ENCODE measurements at places on chromosomes 12 and 14.
A peak's percentile ranks its signal among the peaks of the same experiment; 100 is the strongest.

DNA sequence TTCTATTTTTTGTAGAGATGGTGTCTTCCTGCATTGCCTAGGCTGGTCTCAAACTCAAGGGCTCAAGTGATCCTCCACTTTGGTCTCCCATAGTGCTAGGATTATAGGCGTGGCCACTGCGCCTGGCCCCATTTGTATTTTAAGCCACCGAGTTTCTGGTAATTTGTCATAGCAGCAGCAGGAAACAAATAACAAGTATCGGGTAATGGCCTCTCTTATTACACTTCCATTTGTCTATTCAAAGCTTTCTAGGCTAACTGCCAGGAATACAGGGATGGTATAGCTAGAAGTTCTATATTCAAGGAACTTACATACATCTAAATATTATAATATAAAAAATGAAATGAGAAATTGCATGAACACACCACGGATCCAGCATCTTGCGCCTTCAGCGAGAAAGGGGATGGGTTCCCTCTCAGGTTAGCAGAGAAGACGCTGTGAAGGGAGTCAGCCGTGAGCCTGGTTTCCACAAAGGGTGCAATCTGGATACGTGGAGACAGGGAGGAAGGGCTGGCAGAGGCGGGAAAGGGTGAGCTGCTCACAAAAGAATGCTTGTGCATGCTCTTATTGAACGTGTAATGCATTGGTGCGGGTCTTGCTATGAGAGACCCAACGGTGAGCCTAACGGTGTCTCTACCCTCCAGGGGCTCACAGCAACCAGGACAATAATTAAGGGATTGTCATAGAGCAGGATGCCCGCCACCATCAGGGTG, 9.5 kb downstream of the BDKRB1 start:
- DNase-seq, result no peak

DNA sequence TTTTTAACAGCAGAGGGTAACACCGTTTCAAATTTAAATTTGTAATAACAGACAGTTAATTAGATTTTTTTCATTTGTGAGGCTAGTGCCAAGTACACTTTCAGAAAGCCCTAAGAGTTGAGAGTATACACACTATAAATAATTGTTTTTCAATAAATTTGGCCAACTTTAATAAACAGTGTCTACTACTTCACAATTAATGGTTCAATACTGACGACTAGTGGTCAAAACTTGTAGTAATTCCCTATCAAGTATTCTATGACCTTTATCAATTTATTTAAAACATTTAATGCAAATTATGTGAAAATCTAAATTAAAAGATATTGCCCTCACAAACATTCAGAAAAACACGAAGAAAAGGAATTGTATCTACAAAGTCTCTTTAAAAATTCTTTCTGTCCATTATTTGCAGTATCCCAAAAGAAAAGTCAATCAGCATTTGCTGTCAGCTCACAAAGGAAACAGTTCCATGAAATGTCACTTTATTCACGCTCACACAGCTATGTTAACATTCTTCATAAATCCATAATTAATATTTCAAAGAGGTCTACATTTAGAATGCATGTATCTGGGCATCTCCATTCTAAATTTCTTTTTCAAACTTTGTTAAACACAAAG, 91.2 kb downstream of the CEP128 start:
- no peak for DNase-seq

DNA sequence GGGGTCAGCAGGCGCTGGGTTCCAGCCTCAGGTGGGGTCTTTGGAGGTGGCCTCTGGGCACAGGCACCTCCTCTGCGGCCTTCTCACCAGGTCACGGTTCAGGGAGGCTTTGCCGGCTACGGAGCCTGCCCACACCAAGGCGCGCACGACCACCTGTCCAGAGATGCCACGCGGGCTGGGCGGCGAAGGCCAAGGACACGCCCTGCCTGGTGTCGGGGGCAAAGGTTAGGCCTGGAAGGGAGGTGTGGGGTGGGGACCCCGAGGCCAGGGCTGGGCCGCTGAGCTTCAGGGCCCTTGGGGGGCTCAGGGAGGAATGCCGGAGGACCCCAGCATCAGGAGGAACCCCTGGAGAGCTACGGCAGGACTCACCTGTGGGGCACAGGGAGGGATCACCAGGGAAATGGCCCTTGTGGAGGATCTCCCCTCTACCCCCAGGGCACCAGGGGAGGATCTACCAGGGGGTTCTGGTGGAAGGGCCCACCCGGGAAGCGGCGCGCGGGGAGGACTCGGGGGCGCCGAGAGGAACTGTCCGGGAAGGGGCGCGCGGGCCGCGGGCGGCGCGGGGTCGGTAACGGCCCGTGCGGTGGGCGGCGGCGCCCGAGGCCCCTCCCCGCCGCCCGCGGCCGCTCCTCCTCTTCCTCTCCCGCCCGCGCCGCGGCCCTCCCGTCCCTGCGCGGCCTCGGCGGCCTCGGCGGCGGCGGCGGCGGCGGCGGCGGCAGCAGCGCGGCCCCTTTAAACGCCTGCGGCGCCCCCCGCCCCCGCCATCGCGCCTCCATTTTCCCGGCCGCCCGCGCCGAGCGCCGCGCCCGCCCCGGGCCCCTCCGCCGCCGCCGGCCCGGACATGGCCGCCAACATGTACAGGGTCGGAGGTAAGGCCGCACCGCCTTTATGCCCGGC, at the start of gene MTA1:
MTA1 (plus strand) TSS at position 633 of the 897 bp plus-strand sequence; CDS start at position 842, 209 bp downstream.
- DNase-seq, result peak; percentile 73

DNA sequence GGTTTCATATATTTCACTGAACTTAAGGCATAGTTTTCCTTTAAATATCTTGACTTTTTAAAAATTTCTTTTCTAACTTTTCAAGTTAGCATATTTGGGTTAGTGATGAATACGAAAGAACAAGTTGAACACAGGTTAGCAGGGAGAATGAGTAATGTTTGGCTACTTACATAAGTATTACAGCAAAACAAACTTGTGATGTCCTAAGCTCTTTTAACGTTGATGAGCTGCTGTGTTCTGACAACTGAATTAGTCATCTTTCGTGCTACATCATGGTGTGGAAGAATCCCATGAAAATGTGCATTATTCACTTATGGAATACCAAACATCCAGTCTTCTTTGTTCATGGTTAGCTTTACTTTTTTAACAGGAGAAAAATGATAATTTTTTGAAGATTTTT, 36.3 kb upstream of the PDZRN4 start:
- DNase-seq, result no peak

GRCh38 chr12:47776471-47777143, 3.6 kb downstream of the SLC48A1 start:
- DNase-seq, result no peak

GRCh38 chr14:104873380-104874055, 8.4 kb downstream of the CEP170B start:
- DNase-seq, result no peak

DNA sequence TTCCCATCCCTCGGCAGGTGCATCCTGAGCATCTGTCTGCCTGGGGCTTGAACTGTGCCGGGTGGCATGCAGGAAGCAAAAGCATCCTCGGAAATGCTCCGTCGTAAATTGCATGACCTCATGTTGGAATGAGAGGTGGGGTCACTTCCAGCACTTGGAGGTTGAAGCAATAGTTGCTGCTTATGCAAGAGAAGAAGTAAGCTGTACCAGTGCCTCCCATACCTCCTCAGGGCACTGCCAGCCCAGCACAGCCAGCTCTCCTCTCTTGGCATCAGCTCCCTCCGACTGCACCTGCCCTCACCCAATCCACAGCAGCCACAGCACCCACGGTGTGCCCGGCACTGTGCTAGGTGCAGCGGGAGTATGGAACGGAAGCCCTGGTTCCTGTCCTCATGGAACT, 11.5 kb downstream of the TEAD4 start:
- DNase-seq, result no peak
